Memory B cell (primary cell): ENCODE measurements at places on chromosomes 11 and 22.

- H3K27ac ChIP-seq = no peak overlapping the region
- H3K4me1 ChIP-seq = no peaks in the 10 kb centered on the region
These were observed 7.2 kb upstream of the SLN start for GRCh38 chr11:107719073-107719472.

- no peaks in the 10 kb centered on the region for H3K36me3 ChIP-seq
- H3K27ac ChIP-seq = no peak overlapping the region
- no peak for DNase-seq
- peaks cover 19% of the 10 kb centered on the region for H3K4me1 ChIP-seq
These were observed 146.5 kb downstream of the GRIK4 start for GRCh38 chr11:120658071-120658423.

DNA sequence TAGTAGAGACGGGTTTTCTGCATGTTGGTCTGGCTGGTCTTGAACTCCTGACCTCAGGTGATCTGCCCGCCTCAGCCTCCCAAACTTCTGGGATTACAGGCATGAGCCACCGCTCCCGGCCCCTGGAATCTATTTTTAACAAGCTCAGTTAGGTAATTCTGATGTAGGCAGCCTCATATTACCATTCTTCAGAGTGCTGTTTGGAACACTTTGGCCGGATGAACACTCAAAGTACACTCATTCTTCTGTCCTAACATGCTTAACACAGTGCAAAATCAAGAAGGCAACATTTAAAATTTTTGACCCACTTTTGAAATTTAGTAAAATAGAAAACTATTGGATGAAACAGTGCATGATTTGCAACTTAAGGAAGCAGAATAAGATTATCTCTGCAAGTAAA lies 586.7 kb upstream of the CHORDC1 start:
- H3K36me3 ChIP-seq = no peaks in the 10 kb centered on the region
- H3K27ac ChIP-seq = no peak overlapping the region
- DNase-seq = no peak
- H3K4me3 ChIP-seq = no peak overlapping the region
- H3K4me1 ChIP-seq = no peaks in the 10 kb centered on the region

DNA sequence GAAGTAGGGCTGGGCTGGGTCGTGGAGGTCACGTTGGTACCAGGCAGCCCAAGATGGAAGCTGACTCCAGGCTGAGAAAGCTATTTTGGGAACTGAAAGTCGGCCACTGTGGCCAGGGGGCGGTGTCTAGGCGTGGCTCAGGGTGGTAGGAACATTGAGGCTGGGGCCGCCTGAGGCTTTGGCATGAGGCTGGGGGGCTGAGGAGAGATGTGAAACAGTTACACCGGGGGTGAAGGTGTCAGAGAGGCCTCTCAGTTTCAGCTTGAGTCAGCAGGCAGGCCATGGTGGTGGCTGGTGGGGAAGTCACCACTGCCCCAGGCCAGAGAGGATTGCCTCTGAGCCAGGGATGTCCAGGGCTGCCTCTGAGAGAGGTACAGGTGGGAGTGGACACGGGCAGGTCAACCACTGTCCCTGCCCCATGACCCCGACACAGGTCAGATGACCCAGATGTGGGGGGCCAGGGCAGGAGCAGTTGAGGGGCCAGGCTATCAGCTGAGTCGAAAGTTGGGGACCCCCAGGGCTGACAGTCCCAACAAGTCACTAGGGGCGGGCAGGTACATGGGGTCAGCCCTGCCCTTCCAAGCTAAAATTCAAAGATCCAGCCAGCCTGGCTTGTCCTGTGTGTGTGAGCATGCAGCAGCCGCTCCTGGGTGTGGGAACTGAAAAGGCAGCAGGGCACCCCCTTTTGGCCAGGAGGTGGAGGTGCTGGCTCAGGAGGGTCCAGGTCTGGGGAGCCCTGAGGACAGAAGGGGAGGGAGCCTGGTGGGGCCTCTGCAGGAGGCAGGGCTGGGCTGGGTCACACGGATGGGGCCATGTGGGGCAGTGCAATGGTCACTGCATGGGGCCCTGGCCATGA lies 7.2 kb downstream of the KCNK7 start:
- H3K36me3 ChIP-seq = peaks cover 13% of the 10 kb centered on the region
- H3K4me3 ChIP-seq = peak overlapping the region; percentile 79
- H3K27ac ChIP-seq = peak overlapping the region; percentile 96

- H3K27me3 ChIP-seq = peaks cover 2% of the 10 kb centered on the region
- H3K4me3 ChIP-seq = no peak overlapping the region
- H3K27ac ChIP-seq = no peak overlapping the region
- no peak for DNase-seq
These were observed 77.4 kb upstream of the OR5AK2 start for GRCh38 chr11:56911312-56911711.

- DNase-seq = peak; percentile 18
- peak overlapping the region; percentile 0 for H3K4me3 ChIP-seq
- H3K4me1 ChIP-seq = peaks cover 10% of the 10 kb centered on the region
- H3K27me3 ChIP-seq = no peaks in the 10 kb centered on the region
- H3K36me3 ChIP-seq = no peaks in the 10 kb centered on the region
- no peak overlapping the region for H3K27ac ChIP-seq
These were observed 22.0 kb downstream of the TBRG1 start for GRCh38 chr11:124644426-124645280.

GRCh38 chr11:22699388-22699787 lies 33.0 kb downstream of the GAS2 start:
- DNase-seq = no peak
- no peak overlapping the region for H3K4me3 ChIP-seq
- no peak overlapping the region for H3K27ac ChIP-seq
- no peaks in the 10 kb centered on the region for H3K4me1 ChIP-seq

GRCh38 chr11:45168366-45169130 lies 22.1 kb downstream of the PRDM11 start:
- no peak overlapping the region for H3K4me3 ChIP-seq
- no peaks in the 10 kb centered on the region for H3K27me3 ChIP-seq
- peaks cover 6% of the 10 kb centered on the region for H3K36me3 ChIP-seq
- H3K4me1 ChIP-seq = peaks cover 27% of the 10 kb centered on the region
- DNase-seq = no peak

DNA sequence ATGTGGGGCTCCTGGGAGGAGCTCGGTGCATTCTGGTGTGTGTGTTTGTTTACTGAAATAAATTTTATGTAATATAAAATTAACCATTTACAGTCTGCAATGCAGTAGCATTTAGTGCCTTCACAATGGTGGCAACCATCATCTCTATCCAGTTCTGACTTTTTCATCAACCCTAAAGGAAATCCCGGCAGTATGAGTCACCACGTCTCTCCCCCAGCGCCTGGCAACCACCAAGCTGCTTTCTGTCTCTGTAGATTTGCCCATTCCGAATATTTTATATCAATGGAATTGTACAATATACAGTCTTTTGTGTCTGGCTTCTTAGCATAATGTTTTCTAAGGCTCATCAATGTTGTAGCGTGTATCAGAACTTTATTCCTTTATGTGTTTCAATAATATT lies 300.5 kb downstream of the MIAT start:
- DNase-seq = no peak
- H3K36me3 ChIP-seq = no peaks in the 10 kb centered on the region
- H3K4me1 ChIP-seq = no peaks in the 10 kb centered on the region
- no peak overlapping the region for H3K27ac ChIP-seq

- H3K27ac ChIP-seq = no peak overlapping the region
- no peak overlapping the region for H3K4me3 ChIP-seq
- no peak for DNase-seq
- no peaks in the 10 kb centered on the region for H3K27me3 ChIP-seq
- peaks cover 16% of the 10 kb centered on the region for H3K36me3 ChIP-seq
- H3K4me1 ChIP-seq = peaks cover 27% of the 10 kb centered on the region
These were observed 3.1 kb downstream of the BET1L start for GRCh38 chr11:203945-204586.

DNA sequence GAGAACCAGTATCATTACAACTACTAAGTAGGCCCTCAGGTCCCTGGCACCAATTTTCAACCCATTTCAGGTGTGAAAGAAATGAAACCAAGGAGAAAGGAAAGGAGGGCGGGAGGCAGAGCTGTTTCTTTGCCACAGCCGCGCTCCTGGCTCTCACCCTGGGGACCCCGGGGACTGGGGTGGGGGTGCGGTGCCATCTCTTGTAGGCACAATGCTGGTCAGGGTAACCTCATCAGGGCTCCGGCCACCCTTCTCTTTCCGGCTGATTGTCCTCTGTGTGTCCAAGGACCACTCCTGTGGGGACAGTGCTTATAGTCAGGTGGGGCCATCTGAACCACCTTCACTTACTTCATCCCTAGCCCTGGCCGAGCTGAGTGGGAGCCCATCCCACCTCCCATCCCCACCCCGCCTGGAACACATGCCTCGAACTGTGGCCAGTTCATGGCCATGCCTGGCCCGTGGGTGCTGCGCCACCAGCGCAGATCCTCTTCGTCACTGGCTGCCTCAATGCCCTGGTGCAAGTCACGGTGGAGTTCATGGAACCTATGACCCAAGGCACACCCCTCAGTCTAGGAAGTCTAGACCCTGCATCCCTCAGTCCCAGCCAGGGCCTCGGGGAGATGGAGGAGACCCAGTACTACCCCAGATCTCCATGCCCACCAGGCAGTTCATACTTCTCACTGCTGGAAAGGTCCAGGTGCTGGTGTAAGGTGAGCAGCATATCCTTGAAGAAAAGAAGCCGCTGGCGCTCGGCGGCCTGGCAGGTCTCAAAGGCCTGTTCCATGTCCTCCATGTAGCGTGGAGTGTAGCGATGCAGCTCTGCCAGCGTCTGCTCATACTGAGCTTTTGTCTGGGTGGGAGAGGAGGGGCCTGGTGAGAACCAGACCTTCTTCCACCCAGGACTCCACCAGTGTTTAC lies 2.3 kb upstream of the ARFGAP2 start:
- H3K36me3 ChIP-seq = no peaks in the 10 kb centered on the region
- no peak overlapping the region for H3K27ac ChIP-seq
- H3K4me3 ChIP-seq = no peak overlapping the region
- DNase-seq = no peak
- H3K27me3 ChIP-seq = peaks cover 5% of the 10 kb centered on the region

GRCh38 chr11:16800382-16800781 lies 61.9 kb downstream of the C11orf58 start:
- H3K36me3 ChIP-seq = no peaks in the 10 kb centered on the region
- DNase-seq = no peak

GRCh38 chr11:62806611-62807121 lies 1.4 kb upstream of the NXF1 start:
- peak overlapping the region; percentile 96 for H3K4me3 ChIP-seq
- peak overlapping the region; percentile 28 for H3K27ac ChIP-seq
- peaks cover 20% of the 10 kb centered on the region for H3K4me1 ChIP-seq
- no peaks in the 10 kb centered on the region for H3K27me3 ChIP-seq
- peaks cover 11% of the 10 kb centered on the region for H3K36me3 ChIP-seq

- peaks cover 10% of the 10 kb centered on the region for H3K27me3 ChIP-seq
- DNase-seq = no peak
- peaks cover 5% of the 10 kb centered on the region for H3K4me1 ChIP-seq
- peak overlapping the region; percentile 45 for H3K27ac ChIP-seq
These were observed 11.4 kb upstream of the BRD1 start for GRCh38 chr22:49838771-49839717.

- no peak for DNase-seq
- peaks cover 34% of the 10 kb centered on the region for H3K36me3 ChIP-seq
- no peak overlapping the region for H3K4me3 ChIP-seq
- peak overlapping the region; percentile 91 for H3K27ac ChIP-seq
- H3K4me1 ChIP-seq = peaks cover 10% of the 10 kb centered on the region
- no peaks in the 10 kb centered on the region for H3K27me3 ChIP-seq
These were observed 44.8 kb upstream of the MYO18B start for GRCh38 chr22:25697181-25697664.

- DNase-seq = no peak
- H3K4me3 ChIP-seq = no peak overlapping the region
- peaks cover 34% of the 10 kb centered on the region for H3K4me1 ChIP-seq
- peaks cover 4% of the 10 kb centered on the region for H3K36me3 ChIP-seq
These were observed 39.0 kb downstream of the MAML2 start for GRCh38 chr11:96303980-96304379.

DNA sequence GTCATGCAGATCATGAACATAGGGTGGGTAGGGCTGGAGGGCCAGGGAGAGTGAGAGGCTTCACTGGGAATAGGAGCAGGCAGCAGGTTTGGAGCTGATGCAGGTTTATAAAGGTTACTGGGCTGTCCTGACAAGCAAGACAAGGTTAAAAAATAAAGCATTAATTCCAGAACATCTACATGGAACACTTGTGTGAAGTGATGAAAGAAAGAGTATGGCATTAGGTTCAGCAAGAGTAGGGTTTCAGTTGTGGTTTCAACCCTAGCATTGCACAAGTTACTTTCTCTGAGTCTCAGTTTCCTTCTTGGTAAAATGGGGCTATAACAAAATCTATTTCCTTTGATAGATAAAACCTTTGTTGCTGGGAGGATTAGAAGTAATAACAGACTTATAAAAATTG lies 114.6 kb upstream of the SESN3 start:
- no peak for DNase-seq
- H3K4me3 ChIP-seq = no peak overlapping the region
- H3K36me3 ChIP-seq = peaks cover 11% of the 10 kb centered on the region
- H3K27me3 ChIP-seq = no peaks in the 10 kb centered on the region
- no peaks in the 10 kb centered on the region for H3K4me1 ChIP-seq

- no peak overlapping the region for H3K27ac ChIP-seq
- DNase-seq = no peak
- H3K4me1 ChIP-seq = peaks cover 8% of the 10 kb centered on the region
- H3K36me3 ChIP-seq = peaks cover 10% of the 10 kb centered on the region
- H3K4me3 ChIP-seq = no peak overlapping the region
These were observed 100.0 kb downstream of the TMEM135 start for GRCh38 chr11:87137711-87138110.

GRCh38 chr11:102280245-102280833 lies 36.9 kb upstream of the BIRC3 start:
- H3K4me3 ChIP-seq = no peak overlapping the region
- H3K27me3 ChIP-seq = peaks cover 13% of the 10 kb centered on the region
- DNase-seq = no peak
- peaks cover 6% of the 10 kb centered on the region for H3K4me1 ChIP-seq

- peaks cover 8% of the 10 kb centered on the region for H3K36me3 ChIP-seq
- H3K4me3 ChIP-seq = no peak overlapping the region
- H3K27me3 ChIP-seq = no peaks in the 10 kb centered on the region
- no peaks in the 10 kb centered on the region for H3K4me1 ChIP-seq
These were observed 113.6 kb downstream of the KCNQ1OT1 start for GRCh38 chr11:2586087-2586792.

- DNase-seq = no peak
- no peaks in the 10 kb centered on the region for H3K36me3 ChIP-seq
- no peaks in the 10 kb centered on the region for H3K4me1 ChIP-seq
- peaks cover 30% of the 10 kb centered on the region for H3K27me3 ChIP-seq
- no peak overlapping the region for H3K4me3 ChIP-seq
These were observed 24.0 kb upstream of the SC5D start for GRCh38 chr11:121268581-121268980.

DNA sequence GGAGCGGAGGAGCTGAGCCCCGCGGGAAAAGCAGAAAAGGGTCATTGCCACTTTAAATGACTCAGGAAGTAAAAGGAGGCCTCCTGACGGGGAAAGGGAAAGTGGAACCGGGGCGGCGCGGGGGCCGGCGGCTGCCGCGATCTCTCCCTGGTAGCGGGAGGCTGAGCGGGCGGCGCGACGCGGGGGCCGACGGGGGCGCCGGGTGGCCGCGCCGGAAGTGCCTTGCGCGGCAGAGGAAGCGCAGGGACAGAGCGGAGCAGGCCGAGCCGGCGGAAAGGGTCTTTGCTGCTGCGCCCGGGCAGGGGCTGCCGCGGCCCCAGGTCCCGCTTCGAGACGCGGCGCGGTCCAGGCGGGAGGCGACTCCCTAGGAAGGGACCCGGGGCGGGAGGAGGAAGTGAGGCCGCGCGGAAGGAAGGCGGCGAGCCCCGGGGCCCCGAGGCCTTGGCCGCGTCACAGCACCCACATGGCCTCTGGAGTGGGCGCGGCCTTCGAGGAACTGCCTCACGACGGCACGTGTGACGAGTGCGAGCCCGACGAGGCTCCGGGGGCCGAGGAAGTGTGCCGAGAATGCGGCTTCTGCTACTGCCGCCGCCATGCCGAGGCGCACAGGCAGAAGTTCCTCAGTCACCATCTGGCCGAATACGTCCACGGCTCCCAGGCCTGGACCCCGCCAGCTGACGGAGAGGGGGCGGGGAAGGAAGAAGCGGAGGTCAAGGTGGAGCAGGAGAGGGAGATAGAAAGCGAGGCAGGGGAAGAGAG lies at the start of gene TRIM44:
Gene TRIM44 (plus strand): TSS at position 127 of the 759 bp plus-strand sequence. CDS start 337 bp downstream, at position 464.
- peaks cover 2% of the 10 kb centered on the region for H3K27me3 ChIP-seq
- DNase-seq = peak; percentile 74
- peak within 1 kb of the TSS; percentile 96 for H3K27ac ChIP-seq
- H3K4me3 ChIP-seq = peak within 1 kb of the TSS; percentile 98
